ENCODE measurements at places on chromosomes 5 and 9.

- DNase-seq: no peak
Measured at GRCh38 chr5:72440207-72440638, 67.0 kb downstream of the ZNF366 start.

- no peak for DNase-seq
Measured at GRCh38 chr5:59608745-59609144, 284.8 kb downstream of the PDE4D start.

DNA sequence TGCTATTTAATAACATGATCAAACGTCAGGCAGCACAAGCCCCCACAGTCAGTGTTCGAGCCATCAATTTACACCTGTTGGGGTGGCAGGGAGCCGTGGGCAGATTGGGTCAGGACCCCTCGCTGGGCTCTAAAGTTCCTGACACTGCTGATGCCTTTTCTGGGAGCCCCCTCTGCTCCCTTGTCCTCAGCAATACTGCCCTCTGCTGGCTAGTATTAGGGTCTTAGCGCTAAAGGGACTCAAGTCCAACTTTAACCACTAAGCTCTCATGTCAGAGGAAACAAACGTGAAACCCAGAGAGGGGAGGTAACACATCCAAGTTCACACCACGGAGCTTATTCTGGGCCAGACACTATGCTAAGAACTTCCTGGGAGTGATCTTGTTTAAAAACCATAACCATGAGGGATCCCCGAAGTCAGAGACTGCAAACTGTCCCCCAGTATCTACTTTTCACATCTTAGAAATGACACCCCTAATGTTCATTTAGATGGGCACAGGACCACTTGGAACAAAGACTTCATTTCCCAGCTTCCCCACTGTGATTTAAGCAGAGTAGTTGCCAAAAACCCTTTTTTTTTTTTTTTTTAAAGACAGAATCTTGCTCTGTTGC, 20.4 kb downstream of the ANKS6 start:
- DNase-seq: peak; percentile 63

DNA sequence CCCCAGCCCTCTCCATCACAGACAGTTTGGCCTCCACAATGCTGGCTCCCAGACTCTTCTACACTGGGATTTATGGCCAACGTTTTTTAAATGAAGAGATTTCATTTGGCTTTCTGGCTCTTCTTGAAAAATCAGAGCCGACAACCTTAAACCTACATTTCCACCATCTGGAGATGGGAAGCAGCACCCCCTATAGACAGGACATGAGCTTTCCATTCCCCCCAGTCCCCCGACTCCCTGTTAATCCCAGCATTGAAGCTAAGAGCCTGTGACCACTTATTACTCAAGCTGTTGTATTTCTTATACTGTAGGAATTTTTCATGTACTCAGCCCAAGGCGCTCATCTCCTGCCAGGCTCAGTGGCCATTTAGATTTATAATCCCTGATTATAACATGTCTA, 34.0 kb upstream of the AFAP1L1 start:
- DNase-seq: no peak

GRCh38 chr5:140469259-140469658, 67.6 kb downstream of the ANKHD1 start:
- DNase-seq: no peak

DNA sequence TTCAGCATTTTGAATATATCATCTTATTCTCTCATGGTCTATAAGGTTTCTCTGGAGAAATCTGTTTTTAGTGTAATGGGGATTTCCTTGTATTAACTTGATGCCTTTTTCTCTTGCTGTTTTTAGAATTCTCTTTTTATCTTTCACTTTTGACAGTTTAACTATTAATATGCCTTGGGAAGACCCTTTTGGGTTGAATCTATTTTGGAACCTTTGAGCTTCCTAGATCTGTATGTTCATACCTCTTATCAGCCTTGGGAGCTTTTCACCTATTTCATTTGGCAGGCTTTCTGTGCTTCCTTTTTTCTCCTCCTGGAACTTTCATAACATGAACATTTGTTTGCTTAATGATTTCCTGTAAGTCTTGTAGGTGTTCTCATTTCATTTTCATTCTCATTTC, 22.2 kb downstream of the RCL1 start:
- no peak for DNase-seq

- no peak for DNase-seq
Measured at GRCh38 chr5:121429761-121430160, 421.9 kb upstream of the FTMT start.

GRCh38 chr5:140246378-140247122, 56.4 kb downstream of the PFDN1 start:
- DNase-seq: peak; percentile 73

- no peak for DNase-seq
Measured at GRCh38 chr9:7656636-7657035, 142.9 kb downstream of the DMAC1 start.

- peak; percentile 56 for DNase-seq
Measured at GRCh38 chr9:78030553-78031443, 813 bp downstream of the GNAQ start.

- no peak for DNase-seq
Measured at GRCh38 chr5:172556262-172556661, 84.8 kb upstream of the NEURL1B start.

Data from kidney tubule cell (primary cell).